ENCODE measurements at places on chromosomes 2 and 18.

- DNase-seq, result no peak
These were observed 81.8 kb downstream of the HDAC4 start for GRCh38 chr2:239318790-239319661.

DNA sequence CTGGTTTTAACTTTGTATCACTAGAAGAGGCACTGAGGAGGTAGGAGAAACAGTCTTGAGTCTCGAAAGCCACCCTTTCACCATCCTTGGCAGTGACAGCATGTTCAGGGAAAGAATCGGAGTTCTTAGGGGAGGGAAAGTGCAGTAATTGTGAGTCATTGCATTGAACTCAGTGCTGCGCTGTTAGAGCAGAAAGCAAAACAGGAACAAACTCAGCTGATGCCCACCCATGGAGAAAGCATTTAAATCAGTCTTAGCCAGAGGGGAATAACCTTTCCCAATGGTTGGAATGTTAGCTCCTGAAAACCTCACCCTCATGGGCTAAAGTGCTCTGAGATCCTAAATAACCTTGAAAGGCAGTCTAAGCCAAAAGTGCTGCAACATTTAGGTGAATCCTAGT lies 845.6 kb upstream of the CNTNAP5 start:
- DNase-seq, result no peak

GRCh38 chr2:239277401-239278085 lies 123.3 kb downstream of the HDAC4 start:
- DNase-seq, result no peak

DNA sequence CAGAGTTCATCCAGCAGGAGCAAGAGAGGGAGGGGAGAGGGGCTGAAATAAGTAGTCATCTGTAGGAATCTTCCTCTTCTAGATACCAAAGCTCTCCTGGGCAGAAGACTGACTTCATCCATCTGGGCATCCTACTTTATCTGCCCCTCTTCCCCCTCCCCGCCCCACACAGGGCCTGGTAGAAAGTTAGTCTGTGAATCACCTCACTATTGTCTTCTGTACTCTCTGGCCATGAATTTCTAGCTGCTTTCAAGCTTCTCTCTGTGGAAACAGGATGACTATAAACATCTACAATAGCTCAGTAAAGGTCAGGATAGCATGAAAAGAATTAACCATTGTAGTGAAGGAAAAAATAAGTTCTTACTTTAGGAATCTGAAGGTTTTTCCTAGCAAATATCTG lies 47.7 kb upstream of the RNU4ATAC start:
- DNase-seq, result no peak

DNA sequence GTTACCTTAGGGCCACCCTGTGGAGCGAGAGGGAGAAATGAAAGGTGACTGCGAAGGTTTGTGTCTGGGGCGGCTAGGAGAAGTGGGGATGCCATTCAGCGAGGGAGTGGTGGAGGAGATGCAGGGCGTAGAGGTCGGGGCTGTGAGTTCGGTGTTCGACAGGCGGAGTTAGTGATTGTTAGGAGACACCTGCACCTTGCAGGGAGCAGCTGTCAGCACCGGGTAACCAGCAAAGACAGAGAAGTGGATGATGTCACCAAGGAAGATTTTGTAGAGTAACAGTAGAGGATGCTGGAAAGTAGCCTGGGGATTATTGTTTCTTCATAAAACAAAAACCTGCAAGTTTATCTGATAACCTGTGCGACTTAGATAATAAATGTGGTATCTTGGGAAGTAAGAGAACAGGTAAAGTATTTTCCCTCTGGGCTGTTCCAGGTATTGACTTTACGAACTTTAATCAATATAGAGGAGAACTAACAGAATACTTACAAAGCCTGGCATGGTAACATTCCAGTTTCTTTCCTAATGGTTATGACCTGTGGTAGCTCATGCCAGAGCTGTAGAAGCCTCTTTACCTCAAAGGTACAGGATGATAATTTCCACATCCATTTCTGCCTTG lies 63.8 kb downstream of the SPTBN1 start:
- DNase-seq, result no peak

Measured in HAP-1 (cell line).